ENCODE measurements at places on chromosomes 5 and 9.

DNA sequence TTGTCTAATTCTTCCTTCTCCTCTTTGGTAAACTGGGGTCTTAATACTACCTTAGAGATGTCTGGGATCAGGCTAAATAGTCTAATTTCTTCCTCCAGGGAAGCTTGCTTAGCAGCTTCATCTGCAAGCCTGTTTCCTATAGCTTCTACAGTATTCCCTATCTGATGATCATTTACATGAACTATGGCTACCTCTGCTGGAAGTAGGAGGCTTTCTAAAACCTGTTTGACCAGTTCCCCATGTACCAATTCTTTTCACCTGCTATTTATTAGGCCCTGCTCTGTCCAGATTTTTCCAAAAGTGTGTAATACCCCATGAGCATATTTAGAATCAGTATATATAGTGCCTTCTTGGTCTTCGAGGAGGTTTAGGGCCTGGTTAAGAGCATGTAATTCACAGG lies 619.8 kb downstream of the HINT1 start:
- DNase-seq, result no peak

DNA sequence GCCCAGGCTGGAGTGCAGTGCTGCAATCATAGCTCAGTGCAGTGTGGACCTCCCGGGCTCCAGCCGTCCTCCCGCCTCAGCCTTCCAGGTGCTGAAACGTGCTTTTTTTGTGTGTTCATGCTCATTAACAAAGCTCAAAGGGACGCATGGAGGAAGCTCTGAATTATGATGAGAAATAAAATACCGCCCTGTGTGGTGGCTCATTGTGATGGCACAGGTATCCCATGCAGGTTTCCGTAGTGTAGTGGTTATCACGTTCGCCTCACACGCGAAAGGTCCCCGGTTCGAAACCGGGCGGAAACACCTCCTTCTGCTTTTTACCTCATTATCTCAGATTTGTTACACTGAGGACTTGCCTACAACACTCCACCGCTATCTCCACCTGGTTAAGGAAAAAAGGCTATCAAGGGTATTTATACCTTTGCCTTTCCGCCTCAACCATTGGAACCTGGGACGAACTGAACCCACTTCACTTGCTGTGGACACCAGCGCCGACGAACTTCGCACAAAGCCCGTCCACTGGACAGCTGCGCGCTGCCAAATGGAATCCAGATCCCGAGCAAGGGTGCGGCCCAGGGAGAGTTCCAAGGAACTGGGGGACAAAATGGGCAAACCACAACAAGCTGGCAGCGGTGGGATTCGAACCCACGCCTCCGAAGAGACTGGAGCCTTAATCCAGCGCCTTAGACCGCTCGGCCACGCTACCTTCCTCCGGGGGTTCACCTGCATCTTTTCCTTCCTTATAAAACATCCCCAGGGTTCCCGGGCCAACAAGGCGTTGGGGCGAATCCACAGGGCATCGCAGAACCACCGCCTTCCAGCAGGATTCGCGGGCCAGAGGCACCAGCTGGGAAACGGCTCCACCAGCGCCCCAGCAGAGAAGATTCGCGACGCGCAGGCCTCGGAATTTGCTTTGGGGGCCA lies 26.3 kb downstream of the OR2V2 start:
- DNase-seq, result peak; percentile 87

DNA sequence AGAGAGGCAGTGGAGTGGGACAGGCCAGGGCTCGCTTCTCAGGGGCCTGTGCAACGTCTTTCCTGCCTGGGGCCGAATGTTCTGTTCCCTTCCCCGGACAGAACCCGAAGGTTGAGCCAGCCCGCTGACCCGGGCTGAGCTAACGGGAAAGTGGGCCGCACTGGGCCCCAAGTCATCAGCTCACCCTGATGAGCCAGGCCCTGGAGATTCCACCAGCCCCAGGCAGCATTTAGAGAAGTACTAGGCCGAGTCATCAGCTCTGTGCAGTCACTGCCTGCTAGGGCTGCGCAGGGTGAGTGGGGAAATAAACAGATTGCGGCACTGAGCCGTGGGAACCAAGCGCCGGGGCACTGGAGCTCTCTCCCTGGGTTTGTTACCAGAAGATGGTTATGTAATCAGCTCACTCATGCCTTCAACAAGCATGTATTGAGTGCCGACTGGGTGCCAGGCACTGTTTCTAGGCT lies 29.1 kb upstream of the DUSP1 start:
- peak; percentile 100 for DNase-seq

DNA sequence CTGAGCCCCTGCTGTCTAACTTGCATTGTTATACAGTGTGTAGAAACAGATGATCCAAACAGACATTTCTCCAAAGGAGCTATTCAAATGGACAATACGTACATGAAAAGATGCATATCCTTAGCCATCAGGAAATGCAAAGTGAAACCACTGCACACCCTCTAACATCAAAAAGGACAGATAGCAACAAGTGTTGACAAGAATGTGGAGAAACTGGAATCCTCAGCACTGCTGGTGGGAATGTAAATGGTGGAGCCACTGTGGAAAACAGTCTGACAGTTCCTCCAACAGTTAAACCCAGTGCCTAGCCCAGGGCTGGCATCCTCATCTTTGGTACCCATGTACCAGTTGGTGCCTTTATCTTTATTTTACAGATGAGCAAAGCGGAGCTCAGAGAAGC lies 8.5 kb downstream of the ORM2 start:
- no peak for DNase-seq

GRCh38 chr9:82031538-82032280 lies 43.1 kb downstream of the SPATA31D1 start:
- DNase-seq, result peak; percentile 92

- DNase-seq, result no peak
Observed at GRCh38 chr9:97978371-97979130, 4.6 kb upstream of the ANP32B start.
